CD8-positive, alpha-beta memory T cell (primary cell): ENCODE measurements at places on chromosomes 5 and 9. TPM values are rescaled to one million over a fixed set of nuclear protein-coding genes. Genes with fewer than 3 reads are reported as not detected.

GRCh38 chr5:626850-627249 is 14.7 kb downstream of the CEP72 start:
- no peaks in the 10 kb centered on the region for H3K4me1 ChIP-seq
- H3K4me3 ChIP-seq: no peak overlapping the region
- DNase-seq: no peak
- no peaks in the 10 kb centered on the region for H3K36me3 ChIP-seq

DNA sequence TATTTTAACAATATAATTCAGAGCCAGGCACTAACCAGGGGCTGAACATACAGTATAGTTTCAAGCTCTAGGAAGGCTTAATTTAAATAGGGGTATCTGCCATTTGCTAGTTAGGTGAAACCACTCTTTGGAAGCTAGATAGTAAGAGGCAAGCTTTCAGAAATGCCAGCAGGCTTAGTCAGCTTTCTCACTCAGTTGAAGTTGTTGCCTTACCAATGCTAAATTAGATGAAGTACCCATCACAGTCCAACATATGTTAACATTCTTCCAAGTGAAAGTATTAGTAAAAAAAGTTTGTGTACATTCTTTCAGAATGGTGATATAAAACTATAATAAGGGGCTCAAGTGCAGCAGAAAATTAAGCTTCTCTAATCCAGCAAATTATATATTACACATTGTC is 215.0 kb downstream of the CNTLN start:
- H3K27ac ChIP-seq: no peak overlapping the region
- no peaks in the 10 kb centered on the region for H3K27me3 ChIP-seq
- no peaks in the 10 kb centered on the region for H3K4me1 ChIP-seq
- no peaks in the 10 kb centered on the region for H3K36me3 ChIP-seq
- H3K4me3 ChIP-seq: no peak overlapping the region
- DNase-seq: no peak

DNA sequence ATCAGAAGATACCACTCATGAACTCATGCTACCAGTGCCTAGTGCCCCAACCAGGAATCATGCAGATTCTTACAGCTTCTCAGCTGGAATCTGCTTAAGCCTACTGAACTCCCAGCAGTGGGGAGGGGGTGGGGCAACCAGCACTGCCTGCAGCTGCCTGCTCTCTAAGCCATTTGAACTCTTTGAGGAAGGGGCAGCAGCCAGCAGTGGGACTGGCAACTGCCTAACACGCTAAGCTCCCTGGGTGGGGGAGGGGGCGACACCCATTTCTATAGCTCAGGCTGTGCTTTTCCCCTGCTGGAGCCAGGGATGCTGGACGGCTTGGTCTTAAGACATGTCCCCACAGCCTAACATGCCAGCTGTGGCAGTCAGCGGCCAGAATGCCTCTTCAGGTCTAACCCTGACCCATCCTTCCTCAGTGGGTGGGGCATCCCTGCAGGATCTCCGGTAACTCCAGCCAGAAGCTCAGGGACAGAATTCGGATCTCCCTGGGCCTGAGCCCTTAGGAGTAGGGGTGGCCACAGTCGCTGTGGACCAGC is 889.7 kb downstream of the CDH9 start:
- no peaks in the 10 kb centered on the region for H3K27me3 ChIP-seq
- no peak for DNase-seq
- H3K4me3 ChIP-seq: no peak overlapping the region
- H3K36me3 ChIP-seq: no peaks in the 10 kb centered on the region

The ADAMTS12 gene
- not detected for total RNA-seq
